ENCODE measurements at places on chromosomes 3 and 15. TPM values are rescaled to one million over a fixed set of nuclear protein-coding genes. Genes with fewer than 3 reads are reported as not detected.

CCRL2 gene
- total RNA-seq, result 5.3 TPM

RTP3 gene
- not detected for total RNA-seq

SLC26A6 gene
- total RNA-seq, result 13.5 TPM

ACAD9 gene
- 47.1 TPM for total RNA-seq

ARPP21 gene
- not detected for total RNA-seq

NDUFB4 gene
- total RNA-seq, result 63.2 TPM

MNS1 gene
- total RNA-seq, result not detected

HTR3E gene
- not detected for total RNA-seq

BCL2A1 gene
- total RNA-seq, result 27.1 TPM

STAB1 gene
- 0.46 TPM for total RNA-seq

GUCA1C gene
- total RNA-seq, result not detected

GOLGA8J gene
- total RNA-seq, result not detected

GP5 gene
- 2.5 TPM for total RNA-seq

SERPINI2 gene
- not detected for total RNA-seq

SGO1 gene
- total RNA-seq, result 0.33 TPM

RPS27L gene
- total RNA-seq, result 45.9 TPM

SPATA16 gene
- total RNA-seq, result not detected

CKMT1B gene
- total RNA-seq, result not detected

Measured in CD8-positive, alpha-beta T cell (primary cell).